Vagina (tissue), 2 donors: ENCODE measurements at places on chromosomes 5 and 9. TPM values are rescaled to one million over a fixed set of nuclear protein-coding genes. Genes with fewer than 3 reads are reported as not detected.

- peaks cover 6% of the 10 kb centered on the region for H3K4me1 ChIP-seq
- no peaks in the 10 kb centered on the region for H3K27me3 ChIP-seq
- DNase-seq, result peak; percentile 75
These were observed 78.1 kb upstream of the SPATA31C2 start for GRCh38 chr9:88216126-88216995.

DNA sequence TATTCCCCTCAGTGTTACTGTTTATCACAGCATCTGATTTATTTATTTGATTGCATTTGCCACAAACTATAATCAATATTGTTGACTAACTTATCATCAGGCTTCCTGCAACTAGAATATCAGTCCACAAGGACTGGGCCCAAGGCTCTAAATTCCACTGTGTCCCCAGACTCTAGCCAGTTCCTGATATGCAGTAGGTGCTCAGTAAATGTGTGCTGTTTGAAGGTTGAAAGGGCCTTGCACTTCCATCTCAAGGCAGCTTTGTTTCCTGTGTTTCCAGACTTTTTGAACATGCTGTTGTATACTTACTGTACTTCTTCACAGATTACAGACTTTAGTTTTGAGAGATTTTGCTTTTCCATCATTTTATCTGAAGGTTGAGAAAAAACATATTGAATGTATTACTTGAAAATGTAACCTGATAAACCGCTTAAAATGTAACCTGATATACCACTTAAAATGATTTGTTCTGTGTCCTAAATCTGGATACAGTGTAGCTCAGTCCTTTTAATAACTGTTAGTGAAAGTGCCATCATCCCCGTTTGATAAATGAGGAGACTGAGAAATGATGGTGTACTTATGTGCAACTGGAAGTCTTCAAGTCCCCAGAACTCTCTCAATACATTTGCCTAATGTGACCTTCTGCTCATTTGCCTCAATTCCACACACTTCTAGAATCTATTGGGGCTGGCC is 18.7 kb downstream of the KIAA1191 start:
- DNase-seq, result no peak
- no peaks in the 10 kb centered on the region for H3K27me3 ChIP-seq
- peaks cover 35% of the 10 kb centered on the region for H3K36me3 ChIP-seq
- no peak overlapping the region for H3K27ac ChIP-seq
- no peaks in the 10 kb centered on the region for H3K4me1 ChIP-seq

DNA sequence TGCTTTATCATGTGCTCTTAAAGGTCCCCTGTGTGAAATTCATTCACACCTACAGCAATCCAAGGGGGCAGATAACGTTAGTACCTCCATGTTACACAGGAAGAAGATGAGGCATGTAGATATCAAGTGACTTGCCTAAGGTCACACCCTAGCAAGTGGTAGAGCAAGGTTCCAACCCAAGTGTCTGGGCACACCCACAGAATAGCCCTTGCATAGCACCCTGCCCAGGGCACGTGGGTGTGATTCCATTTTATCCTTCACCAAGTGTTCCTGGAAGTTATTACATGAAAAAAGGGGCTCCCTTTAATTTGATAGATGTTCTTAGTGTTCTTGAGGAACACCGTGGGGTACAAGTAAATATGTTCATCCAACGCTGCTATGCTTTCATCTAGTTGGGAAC is 4.9 kb downstream of the TMEM171 start:
- no peak overlapping the region for H3K27ac ChIP-seq
- H3K36me3 ChIP-seq, result no peaks in the 10 kb centered on the region
- peaks cover 5% of the 10 kb centered on the region for H3K4me1 ChIP-seq
- H3K4me3 ChIP-seq, result no peak overlapping the region

Gene TSLP
- total RNA-seq, result 2.0 TPM

DNA sequence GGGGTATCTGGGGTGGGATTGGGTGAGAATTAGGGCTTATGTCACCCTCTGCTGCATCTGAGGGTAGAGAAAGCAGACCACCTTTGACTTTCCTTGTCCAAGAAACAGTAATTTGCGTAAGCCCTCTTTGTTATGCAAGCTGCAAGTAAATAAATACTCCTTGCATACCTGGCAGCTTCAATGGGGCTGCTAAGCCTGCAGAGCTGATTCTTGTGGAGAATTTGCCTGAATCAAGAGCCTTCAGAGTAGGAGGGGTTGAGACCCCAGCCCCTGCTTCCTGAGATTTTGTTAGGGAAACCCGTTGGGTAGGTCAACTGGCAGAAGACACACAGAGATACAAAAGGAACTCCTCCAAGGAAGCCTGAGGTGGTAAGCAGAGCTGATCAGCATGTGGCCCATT is 515.1 kb downstream of the DMAC1 start:
- H3K36me3 ChIP-seq, result no peaks in the 10 kb centered on the region
- no peaks in the 10 kb centered on the region for H3K4me1 ChIP-seq
- H3K27me3 ChIP-seq, result no peaks in the 10 kb centered on the region
- H3K27ac ChIP-seq, result no peak overlapping the region
- DNase-seq, result no peak
